ENCODE measurements at places on chromosomes 11 and 22.

DNA sequence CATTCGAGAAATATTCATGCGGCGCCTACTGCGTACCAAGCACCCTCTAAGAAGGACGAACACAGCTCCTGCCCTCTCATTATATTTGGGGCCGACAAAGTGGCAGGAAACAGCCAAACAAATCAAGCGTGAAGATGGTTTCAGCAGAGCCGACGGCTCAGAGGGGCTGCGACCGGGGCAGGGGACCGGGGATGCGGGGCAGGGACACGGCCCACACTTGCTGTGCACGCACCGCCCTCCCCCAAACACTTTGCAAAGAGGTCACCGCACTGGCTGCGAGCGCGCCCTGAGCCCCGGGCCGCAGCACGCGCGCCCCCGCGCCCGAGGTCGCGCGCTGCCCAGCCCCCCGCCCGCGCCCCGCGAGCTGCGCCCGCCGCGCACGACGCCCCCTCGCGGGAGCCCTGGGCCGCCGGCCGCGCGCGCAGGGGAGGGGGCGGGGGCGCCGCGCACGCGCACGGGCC lies 255 bp upstream of the SYNGR1 start:
- DNase-seq: peak; percentile 62

GRCh38 chr11:41309716-41310115 lies 149.7 kb downstream of the LRRC4C start:
- no peak for DNase-seq

GRCh38 chr11:20477418-20478090 lies 90.0 kb downstream of the PRMT3 start:
- DNase-seq: no peak

DNA sequence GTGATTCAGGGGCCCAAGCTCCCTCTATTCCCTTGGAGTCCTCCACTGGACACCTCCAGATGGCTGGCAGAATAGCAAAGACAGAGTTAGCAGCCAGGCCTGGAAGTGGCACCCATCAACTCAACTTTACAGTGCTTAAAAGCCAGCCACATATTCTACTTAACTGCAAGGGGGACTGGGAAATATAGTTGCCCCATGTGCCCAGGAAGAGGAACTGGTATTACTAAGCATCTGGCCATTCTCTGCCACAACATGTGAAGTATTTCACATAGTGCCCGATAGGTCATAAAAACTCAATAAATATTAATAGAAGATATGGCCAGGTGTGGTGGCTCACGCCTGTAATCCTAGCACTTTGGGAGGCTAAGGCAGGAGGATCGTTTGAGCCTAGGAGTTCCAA lies 5.5 kb upstream of the IL10RA start:
- no peak for DNase-seq

GRCh38 chr11:128731041-128731663 lies 37.3 kb downstream of the FLI1 start:
- DNase-seq: no peak

GRCh38 chr11:66277471-66278362 lies at the start of gene CNIH2:
TSS of gene CNIH2 (plus strand) at chr11:66278175. CDS start at chr11:66278457, 282 bp downstream.
- DNase-seq: peak; percentile 79

DNA sequence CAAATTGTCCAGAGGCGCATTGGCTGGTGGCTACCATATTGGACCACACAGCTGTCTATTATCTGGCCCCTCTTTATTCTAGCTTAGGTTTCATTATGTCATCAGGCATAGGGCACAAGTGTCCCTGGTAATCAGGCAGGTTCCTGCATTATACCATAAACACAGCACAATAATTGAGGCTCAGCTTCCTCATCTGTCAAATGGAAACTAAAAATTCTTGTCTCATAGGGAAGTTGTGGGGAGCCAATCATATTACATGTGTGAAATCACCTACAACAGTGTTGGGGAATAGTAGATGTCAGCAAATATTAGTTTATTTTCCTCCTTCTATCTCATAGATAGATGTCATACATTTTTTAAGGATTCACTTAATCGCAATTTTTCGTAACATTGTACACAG lies 231.0 kb upstream of the SORL1-AS1 start:
- no peak for DNase-seq

DNA sequence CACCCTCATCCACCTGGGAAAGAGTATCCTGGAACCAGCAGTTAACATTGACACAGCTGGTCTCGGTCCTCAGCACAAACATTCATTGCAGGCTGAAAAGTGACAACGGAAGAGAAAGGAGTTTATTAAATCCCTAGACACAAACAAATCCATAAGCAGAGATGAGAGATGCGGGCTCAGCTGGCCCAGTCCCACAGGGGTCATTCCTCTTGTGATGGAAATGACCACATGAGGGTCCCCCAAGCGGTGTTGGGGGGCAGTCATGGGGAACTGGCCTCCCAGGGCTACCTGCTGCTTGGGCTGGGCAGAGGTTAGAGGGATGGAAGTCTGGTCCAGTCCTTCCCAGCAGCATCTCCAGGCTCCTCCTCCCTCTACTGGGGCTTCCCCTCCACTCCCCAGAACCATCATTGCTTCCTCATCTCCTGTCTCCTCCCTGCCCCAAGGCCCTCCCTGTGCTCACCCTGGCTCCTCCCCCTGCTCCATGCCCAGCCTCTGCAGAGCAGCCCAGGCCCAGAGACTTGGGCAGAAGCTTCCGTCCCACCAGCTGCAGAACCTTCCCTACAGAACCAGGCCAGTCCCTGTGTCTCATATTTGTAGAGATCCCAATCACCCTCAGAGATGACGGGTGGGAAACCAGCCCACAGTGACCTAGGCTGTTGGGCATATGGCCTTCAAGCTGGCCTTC lies 5.4 kb upstream of the IGLL5 start:
- DNase-seq: no peak

- DNase-seq: no peak
Observed at GRCh38 chr11:1625541-1625940, 3.6 kb upstream of the KRTAP5-4 start.

DNA sequence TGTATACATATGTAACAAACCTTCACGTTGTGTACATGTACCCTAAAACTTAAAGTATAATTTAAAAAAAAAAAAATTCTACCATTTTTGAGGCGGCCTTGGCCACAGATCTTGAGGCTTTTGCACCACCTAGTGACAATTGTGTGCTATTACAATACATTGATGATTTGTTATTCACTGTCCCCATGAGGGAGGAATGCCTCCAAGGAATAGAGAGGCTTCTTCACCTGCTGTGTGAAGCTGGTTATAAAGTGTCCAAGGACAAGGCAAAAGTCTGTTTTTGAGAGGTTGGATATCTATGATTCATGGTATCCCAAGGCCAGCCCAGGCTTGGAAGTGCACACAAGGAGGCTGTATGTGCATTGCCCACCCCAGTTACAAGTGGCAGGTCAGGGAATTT lies 30.7 kb downstream of the SLC22A25 start:
- peak; percentile 13 for DNase-seq

DNA sequence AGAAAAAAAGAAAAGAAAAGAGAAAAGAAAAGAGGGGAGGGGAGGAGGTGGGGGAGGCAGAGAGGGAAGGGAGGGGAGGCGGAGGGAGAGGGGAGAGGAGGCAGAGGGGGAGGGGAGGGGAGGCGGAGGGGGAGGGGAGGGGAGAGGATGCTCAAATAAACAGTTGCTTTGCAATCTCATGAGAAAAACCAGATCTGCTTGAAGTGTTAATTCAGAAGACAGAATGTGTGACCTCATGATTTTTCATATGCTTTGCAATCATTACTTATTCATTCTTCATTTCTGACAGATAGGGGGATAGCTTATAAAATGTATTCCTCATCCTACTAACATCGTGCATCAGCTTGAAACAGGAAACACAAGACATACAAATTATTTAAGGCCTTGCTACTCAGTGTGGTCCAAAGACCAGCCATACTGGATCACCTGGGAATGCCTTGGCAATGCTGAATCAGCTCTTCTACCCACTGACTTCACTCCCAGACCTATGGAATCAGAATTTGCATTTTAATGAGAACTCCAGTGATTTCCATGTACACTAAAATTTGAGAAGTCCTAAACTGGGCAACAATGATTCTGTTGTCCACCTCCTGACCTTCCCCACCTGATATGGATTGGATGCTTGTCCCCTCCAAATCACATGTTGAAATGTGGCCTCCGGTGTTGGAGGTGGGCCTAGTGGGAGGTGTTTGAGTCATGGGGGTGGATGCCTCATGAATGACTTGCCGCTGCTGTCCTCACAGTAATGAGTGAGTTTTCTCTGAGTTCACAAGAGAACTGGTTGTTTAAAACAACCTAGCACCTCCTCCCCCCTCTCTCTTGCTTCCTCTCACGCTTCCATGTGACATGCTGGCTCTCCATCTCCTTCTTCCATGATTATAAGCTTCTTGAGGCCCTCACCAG lies 69.2 kb downstream of the CCDC34 start:
- no peak for DNase-seq

DNA sequence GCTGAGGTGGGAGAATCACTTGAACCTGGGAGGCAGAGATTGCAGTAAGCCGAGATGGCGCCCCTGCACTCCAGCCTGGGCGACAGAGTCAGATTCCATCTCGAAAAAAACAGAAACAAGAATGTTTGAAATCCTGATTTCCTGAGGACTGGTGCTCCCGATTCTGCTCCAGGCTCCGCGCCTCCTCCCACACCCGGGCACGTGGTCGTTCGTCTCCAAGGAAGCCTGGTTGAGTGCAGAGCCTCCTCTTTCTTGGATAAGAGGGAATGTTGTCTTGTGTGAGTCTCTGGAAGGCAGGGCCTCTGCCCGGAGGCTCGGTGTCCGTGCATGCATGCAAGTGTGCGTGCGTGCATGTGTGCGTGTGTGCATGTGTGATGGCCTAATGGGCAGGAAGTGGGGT lies 30.1 kb downstream of the BRSK2 start:
- no peak for DNase-seq

DNA sequence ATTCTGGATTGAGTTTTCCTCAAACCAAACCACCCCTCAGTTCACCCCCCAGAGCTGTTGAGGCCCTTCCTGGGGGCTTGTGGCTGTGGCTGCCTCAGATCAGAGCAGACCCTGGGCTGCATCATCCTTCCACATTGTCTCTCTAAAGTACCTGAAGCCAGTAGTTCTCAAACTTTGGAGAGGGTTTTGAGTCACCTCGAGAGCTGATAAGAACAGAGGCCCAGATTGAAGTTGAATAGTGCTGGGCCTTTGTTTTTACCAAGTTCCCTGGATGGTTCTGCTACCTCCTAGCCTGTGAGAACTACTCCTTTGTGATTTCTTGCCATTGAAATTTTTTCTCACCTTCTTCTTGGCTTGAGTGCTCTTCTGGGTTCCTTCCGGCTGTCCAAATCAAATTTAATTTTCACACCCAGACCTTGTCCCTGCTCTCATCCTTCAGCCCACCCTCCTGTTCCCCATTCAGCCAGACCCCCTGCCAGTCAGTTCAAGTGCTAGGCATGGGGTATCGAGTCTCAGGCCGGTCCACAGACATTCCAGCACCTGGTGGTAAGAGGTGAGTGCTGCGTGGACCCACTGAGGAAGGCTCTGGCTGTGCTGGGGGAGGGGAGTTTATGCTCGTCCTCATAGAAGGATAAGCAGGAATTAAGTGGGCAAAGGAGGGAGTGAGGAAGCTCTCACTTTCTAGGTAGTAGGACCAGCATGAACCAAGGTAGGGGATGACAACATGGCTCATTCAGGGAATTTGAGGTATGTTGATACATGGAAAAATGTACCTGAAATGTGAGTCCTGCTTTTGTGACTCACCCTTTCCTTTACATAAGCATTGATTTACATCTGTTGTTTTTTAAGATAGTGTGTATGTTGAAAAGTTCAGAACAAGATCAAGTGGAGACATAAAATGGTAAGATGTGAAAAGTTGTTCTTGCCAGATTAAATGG lies 116.5 kb downstream of the PTPRJ start:
- DNase-seq: no peak

DNA sequence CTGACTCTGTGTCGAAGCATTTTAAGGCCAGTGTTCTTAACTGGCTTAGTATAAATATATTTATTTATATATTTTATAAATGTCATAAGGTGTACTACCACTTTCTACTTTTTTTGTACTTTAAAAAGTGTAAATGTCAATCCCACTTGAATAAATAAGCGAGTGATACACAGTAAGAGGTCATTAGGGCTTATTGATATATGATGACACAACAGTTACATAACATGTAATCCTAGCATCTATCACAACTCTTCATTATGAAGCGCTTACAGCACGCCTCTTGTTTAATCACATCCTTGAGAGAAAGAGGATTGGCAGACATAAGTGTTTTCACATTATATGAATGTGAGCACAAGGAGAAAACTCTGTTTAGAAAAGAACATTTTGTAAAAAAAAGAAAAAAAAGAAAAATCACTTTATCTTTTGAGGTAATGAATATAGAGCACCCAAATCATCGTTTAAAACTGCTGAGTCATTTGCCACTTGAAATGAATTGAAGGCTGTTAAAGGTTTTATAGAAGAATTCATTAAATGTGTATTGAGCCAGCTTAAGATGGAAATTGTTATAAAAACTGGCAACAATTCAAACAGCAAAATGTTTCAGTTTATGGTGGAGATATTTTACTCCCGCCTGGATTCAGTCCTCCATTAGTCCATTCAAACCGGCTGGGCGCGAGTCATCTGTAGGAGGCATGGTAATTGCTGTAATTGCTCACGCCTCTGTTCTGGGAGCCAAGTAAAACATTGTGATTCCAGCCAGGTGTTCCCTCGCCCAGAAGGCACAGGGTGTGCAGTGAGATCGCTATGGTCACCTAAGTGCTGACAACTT lies 627.3 kb upstream of the KIRREL3 start:
- DNase-seq: no peak

GRCh38 chr11:35583843-35584242 lies 34.4 kb upstream of the FJX1 start:
- no peak for DNase-seq

DNA sequence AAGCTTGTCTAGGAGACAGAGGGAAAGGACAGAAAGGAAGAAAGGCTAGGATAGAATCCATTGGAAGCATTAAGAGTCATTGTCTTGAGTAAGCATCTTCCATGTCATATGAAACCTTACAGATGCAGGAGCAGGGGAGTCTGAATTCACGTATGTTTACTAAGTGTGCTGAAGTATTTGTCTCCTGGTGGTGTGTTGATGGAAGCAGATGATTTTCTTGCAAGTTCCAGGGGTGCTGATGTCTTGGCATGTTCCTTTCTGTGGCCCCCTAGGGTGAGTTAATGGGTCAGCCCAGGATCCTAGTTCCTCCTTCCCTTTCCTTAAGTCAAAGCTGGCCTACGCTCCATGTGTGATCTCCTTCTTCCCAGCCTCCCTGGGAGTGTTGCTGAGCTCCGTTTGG lies 110.2 kb downstream of the TEAD1 start:
- DNase-seq: no peak

- no peak for DNase-seq
Observed at GRCh38 chr22:40651057-40651456, 14.5 kb upstream of the MRTFA start.
